ENCODE measurements at places on chromosomes 2 and 18. TPM values are rescaled to one million over a fixed set of nuclear protein-coding genes. Genes with fewer than 3 reads are reported as not detected.

SLC23A3 gene
- total RNA-seq, result 1.4 TPM

SRBD1 gene
- total RNA-seq, result 18.1 TPM

CAPN14 gene
- 0.33 TPM for total RNA-seq

TUBB8B gene
- total RNA-seq, result not detected

TMEM163 gene
- total RNA-seq, result 1.1 TPM

CRYBA2 gene
- total RNA-seq, result 0.90 TPM

CBLN2 gene
- 1.1 TPM for total RNA-seq

GCG gene
- total RNA-seq, result 21.1 TPM

AMER3 gene
- total RNA-seq, result 1.00 TPM

CNDP1 gene
- not detected for total RNA-seq

CD8B2 gene
- not detected for total RNA-seq

CRYGD gene
- total RNA-seq, result not detected

CRACDL gene
- 0.47 TPM for total RNA-seq

B3GNT7 gene
- total RNA-seq, result 6.2 TPM

FSIP2 gene
- total RNA-seq, result 9.4 TPM

BMP10 gene
- total RNA-seq, result 0.27 TPM

AGXT gene
- total RNA-seq, result 90.8 TPM

NEU2 gene
- total RNA-seq, result not detected

NPPC gene
- not detected for total RNA-seq

EMILIN2 gene
- 10.6 TPM for total RNA-seq

SNORC gene
- 1.4 TPM for total RNA-seq

MERTK gene
- total RNA-seq, result 27.0 TPM

GREB1L gene
- total RNA-seq, result 13.8 TPM

MAL gene
- 1.4 TPM for total RNA-seq

CROCC2 gene
- total RNA-seq, result 0.10 TPM

RUFY4 gene
- 0.10 TPM for total RNA-seq

RNF181 gene
- total RNA-seq, result 159 TPM

LYPD6B gene
- total RNA-seq, result 13.3 TPM

MPP4 gene
- 0.77 TPM for total RNA-seq

APCDD1 gene
- total RNA-seq, result 80.8 TPM

PER2 gene
- total RNA-seq, result 8.9 TPM

MOGAT1 gene
- total RNA-seq, result not detected

TBR1 gene
- not detected for total RNA-seq

CCL20 gene
- 112 TPM for total RNA-seq

RBBP8 gene
- 17.3 TPM for total RNA-seq

NR4A2 gene
- total RNA-seq, result 1.7 TPM

IL36G gene
- 0.20 TPM for total RNA-seq

DLGAP1 gene
- total RNA-seq, result 3.1 TPM

TTR gene
- 3,184 TPM for total RNA-seq

NAT8 gene
- 3.8 TPM for total RNA-seq

TMEM17 gene
- total RNA-seq, result 4.3 TPM

SESTD1 gene
- total RNA-seq, result 34.7 TPM

TANK gene
- total RNA-seq, result 66.7 TPM

All from hepatocyte (in vitro differentiated cells).